ENCODE measurements at places on chromosomes 1 and 21. TPM values are rescaled to one million over a fixed set of nuclear protein-coding genes. Genes with fewer than 3 reads are reported as not detected.
A peak's percentile ranks its signal among the peaks of the same experiment; 100 is the strongest.

The CD244 gene
- not detected for total RNA-seq

The DENND2C gene
- total RNA-seq: 3.2 TPM

DNA sequence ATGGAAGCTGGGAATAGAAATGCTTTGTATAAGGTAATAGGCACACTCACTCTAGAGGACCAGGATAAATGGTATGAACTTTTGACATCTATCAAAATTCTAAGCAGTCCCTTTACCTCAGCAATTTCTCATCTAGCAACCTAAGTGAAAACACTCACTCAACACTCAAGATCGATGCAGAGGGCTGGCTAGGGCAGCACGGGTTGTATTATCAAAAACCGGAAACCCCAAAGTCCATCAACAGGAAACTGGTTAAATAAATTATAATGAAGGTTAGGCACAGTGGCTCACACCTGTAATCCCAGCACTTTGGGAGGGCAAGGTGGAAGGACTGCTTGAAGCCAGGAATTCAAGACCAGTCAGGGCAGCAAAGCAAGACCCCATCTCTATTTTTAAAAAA, 9.4 kb downstream of the USP48 start:
- DNase-seq: no peak

DNA sequence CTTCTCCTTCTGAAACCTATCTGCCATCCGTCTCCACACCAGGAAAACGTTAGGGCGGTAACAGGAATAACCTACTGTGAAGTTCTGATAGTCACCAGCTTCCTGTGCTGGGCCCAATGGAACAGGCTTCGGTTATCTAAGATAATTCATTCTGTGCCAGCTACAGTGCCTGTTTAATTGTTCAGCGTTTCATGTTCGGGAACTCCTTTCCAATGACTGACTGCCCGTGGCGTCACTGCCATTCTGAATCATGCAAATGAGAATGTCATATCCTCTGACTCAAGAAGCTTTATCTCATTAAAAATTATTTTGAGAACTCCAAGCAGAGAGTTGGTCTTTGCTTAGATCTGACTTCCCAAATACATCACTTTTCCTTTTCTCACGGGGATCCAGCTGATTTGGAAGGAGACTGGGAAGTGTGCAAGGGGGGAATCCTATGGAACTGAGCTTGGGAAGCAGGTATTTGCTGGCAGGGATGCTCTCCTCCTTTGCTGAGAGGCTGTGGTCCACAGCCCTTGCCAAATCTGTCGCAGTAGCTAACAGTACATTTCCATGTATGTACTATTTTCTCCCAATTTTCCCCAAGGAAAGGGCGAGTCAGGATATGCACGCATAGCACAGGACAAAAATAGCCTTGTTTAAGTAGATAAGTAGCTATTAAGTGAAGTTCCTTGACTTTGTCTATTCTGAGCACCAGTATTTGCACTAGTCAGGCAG, 358.7 kb downstream of the LTN1 start:
- peak; percentile 38 for DNase-seq

DNA sequence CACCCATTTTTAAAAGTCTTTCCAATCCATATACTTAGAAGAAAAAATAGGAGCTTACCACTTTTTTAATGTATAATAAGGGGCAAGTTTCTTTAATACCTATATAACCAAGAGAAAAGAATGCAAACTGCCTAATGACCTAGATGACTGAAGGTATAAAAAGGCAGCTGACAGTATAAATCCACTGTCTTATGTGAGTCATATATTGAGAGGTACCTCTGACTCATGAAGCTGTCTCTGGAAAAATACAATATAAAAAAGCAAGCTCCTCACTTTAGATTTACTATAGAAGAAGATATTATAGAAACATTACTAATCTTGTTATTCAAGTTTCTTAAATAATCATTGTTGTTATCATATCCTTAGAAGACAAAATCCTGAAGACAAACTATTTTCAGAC, 144.2 kb downstream of the VAV3 start:
- peak; percentile 3 for DNase-seq

The HSF2BP gene
- 2.6 TPM for total RNA-seq

GRCh38 chr21:32732544-32732943, 4.7 kb upstream of the SYNJ1 start:
- DNase-seq: peak; percentile 1

- DNase-seq: peak; percentile 55
These were observed 2.3 kb upstream of the ECE1 start for GRCh38 chr1:21292503-21292983.

- no peak for DNase-seq
These were observed 318.5 kb downstream of the NTNG1 start for GRCh38 chr1:107459204-107459904.

The CD48 gene
- total RNA-seq: not detected

DNA sequence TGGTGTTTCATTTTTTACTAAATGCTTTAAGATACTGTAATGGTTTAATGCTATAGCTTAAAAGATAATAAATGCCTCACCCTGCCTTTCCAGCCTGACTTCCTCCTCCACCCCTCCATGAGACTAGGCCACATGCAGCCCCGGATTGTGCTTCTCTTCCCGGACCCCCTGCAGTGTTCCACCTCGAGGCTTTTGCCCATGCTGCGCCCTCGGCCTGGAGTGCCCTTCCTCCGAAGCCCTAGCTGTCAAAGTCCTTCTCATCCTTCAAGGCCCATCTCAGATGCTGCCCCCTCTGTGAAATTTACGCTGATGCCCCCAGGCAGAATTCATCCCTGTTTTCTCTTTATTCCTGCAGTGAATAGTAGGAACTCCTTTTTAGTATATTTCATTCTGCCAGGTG, 98.5 kb downstream of the ATP5PO start:
- no peak for DNase-seq

The SMIM11 gene
- 4.7 TPM for total RNA-seq

GRCh38 chr1:10117132-10117531, 84.4 kb downstream of the UBE4B start:
- no peak for DNase-seq

DNA sequence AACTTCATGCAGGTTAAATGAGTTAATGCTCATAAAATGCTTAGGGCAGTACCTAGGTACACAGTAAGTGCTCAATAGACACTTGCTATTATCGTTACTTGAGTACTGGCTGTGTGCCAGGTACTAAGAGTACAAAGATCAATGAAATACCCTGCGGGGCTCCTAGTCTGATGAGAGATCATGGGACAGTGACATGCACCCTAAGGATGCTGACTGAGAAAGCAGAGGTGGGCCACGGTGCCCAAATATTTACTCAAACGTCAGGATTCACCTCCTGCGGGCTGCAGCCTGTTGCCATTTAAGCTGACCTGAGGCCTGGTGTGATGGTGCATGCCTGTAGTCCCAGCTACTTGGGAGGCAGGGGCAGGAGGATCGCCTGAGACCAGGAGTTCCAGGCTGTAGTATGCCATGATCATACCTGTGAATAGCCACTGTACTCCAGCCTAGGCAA, 19.8 kb upstream of the LUZP1 start:
- DNase-seq: no peak

DNA sequence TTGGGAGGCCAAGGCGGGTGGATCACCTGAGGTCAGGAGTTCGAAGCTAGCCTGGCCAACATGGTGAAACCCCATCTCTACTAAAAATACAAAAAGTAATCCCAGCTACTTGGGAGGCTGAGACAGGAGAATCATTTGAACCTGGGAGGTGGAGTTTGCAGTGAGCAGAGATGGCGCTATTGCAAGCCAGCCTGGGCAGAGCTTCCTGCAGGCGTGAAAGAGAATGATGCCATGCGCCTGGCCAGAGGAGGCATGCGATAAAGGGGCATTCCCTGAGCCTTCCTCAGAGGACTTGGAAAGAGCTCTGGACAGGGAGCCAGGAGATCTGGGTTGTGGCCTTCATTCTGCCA, 3.2 kb downstream of the E2F2 start:
- DNase-seq: no peak

- no peak for DNase-seq
These were observed 39.0 kb upstream of the PPP1R15B start for GRCh38 chr1:204450461-204451257.

GRCh38 chr1:209021622-209022021, 561.9 kb upstream of the CAMK1G start:
- no peak for DNase-seq

DNA sequence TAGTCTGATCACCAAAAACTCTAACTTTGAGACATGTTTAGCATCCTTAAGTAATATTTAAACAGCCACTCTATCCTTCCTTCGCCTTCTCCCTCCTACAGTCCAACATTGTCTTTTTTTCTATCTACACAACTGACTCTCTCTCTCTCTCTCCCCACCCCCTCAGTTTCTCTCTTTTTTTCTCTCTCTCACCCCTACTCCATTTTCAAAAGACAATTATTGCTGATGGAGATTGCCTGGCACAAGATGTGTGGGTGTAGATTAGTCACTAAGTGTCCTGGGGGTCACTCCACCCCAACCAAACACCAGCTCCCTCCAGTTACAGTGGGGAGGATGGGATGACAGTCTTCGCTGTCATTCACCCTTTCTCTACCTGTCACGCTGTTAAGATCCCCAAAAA, 94.5 kb upstream of the NFIA start:
- DNase-seq: no peak

- DNase-seq: peak; percentile 60
These were observed 16.3 kb upstream of the ATP5PO start for GRCh38 chr21:33931799-33932390.

GRCh38 chr21:33234635-33235520, 5.1 kb downstream of the IFNAR2 start:
- DNase-seq: no peak

DNA sequence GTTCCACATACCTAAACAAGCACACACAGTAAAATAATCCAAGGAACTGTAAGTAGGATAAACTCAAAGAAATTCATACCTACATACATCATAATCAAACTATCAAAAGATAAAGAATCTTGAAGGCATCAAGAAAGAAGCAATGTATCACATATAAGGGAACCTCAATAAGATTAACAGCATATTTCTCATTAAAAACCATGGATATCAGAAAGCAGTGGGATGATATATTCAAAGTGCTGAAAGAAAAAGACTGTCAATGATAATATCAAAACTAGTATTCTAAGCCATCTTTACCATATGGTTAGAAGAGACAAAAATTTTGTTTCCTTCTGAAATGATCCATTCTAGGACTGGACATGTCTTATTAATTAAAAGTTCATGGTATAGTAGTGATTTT, 37.1 kb upstream of the ADAM30 start:
- no peak for DNase-seq

The NPHS2 gene
- not detected for total RNA-seq

DNA sequence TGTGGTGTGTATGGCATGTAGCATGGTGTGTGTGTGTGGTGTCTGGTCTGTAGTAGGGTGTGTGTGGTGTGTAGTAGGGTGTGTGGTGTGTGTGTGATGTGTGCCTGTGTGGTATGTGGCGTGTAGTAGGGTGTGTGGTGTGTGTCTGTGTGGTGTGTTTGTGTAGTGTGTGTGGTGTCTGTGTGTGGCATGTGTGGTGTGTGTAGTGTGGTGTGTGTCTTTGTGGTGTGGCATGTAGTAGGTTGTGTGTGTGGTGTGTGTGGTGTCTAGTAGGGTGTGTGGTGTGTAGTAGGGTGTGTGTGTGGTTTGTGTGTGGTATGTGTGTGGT, 85.5 kb downstream of the SYT2 start:
- DNase-seq: no peak

DNA sequence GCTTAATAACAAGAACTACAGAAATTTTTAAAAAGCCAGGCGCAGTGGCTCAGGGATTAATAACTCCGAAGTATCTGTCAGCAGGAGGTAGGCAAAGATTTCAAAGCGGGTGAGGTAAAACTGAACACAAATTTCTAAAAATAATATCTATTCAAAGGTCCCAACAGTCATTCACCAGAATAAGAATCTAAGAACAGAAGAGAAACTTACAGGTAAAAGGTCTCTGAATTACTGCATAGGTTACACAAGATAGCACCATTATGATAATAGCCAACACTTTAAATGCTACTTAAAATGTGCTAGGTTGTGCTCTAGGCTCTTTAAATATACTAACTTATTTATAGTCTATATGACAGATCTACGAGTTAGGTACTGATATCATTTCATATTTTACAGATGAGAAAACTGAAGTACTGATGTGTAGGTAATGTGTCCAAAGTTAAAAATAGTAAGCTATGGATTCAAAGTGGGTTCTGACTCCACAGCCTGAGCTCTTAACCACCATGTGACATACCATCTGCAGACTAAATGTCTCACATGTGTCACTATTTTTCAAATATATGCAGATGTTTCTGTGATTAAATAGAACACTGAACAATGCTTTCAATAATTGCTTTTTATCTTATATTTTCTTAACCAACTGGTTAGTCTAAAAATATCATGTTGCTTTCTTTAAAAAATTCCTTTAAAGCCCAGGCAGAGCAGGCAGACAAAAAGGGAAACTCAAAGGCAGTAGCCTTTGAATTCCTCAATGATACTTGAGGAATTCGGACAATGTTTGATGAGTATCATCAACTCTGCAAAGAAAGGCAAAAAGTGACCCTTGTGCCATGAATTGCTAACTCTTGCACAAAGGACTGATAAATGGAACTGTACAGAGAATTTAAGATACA, 80.5 kb upstream of the TTC39A start:
- DNase-seq: no peak

DNA sequence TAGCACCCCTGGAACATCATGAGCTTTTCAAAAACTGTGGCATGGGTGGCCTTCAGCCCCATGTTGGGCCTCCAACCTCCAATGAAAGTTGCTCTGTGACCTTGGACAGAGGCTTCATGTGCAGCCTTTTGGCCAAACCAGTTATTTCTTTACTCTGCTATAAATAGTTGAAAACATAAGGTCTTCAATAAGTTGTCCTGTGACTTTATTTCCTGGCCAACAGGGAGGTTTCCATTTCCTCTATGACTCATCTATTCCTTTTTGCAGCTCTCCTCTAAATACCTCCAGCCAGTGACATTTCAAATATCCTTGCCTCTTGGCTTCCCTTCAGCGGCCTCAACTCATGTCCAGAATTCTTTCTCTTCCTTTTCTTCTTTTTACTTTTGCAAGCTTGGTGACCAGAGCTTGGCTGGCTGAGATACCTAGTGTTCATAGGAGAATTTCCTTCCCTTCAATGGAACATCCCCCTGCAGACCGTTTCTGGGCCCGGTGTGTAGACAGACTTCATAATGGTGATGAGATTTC, 22.7 kb upstream of the TRIM67 start:
- peak; percentile 41 for DNase-seq

- DNase-seq: no peak
These were observed 10.6 kb downstream of the TRIT1 start for GRCh38 chr1:39872698-39873097.

The FCRL4 gene
- total RNA-seq: not detected

- DNase-seq: peak; percentile 33
These were observed 60.6 kb downstream of the PTPRC start for GRCh38 chr1:198699167-198700015.

- no peak for DNase-seq
These were observed 78.7 kb downstream of the FBXO2 start for GRCh38 chr1:11575553-11575952.

Measured in fibroblast of villous mesenchyme (primary cell).